ENCODE measurements at places on chromosomes 11 and 22.

GRCh38 chr11:106137061-106137460 is 59.6 kb downstream of the AASDHPPT start:
- no peak for DNase-seq

- no peak for DNase-seq
Measured at GRCh38 chr11:32566517-32566916, 17.1 kb upstream of the EIF3M start.

- DNase-seq, result no peak
Measured at GRCh38 chr11:81744336-81745116, 989.1 kb downstream of the FAM181B start.

GRCh38 chr11:95734009-95734572 is 55.5 kb downstream of the FAM76B start:
- DNase-seq, result no peak

DNA sequence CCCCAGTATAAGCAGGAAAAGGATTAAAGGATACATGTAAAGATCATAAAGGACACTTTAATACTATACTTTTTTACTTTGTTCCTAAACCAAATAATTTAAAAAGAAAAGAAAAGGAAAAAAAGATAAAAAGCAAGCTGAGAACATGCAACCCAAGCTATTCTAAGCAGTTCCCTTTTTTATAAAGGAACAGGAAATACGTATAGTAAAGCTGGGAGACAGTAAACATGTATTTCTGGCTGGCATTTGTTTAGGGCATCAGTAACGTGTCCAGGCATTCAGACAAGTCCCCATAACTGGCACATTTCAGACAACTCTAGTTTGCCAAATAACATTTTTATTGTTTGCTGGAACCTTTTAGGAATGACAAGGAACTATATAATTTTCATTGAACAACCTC is 24.9 kb downstream of the BCO2 start:
- DNase-seq, result no peak

GRCh38 chr11:45663486-45664375 is 1.7 kb downstream of the CHST1 start:
- no peak for DNase-seq

- DNase-seq, result no peak
Measured at GRCh38 chr11:74288911-74289310, 22.5 kb downstream of the P4HA3 start.

DNA sequence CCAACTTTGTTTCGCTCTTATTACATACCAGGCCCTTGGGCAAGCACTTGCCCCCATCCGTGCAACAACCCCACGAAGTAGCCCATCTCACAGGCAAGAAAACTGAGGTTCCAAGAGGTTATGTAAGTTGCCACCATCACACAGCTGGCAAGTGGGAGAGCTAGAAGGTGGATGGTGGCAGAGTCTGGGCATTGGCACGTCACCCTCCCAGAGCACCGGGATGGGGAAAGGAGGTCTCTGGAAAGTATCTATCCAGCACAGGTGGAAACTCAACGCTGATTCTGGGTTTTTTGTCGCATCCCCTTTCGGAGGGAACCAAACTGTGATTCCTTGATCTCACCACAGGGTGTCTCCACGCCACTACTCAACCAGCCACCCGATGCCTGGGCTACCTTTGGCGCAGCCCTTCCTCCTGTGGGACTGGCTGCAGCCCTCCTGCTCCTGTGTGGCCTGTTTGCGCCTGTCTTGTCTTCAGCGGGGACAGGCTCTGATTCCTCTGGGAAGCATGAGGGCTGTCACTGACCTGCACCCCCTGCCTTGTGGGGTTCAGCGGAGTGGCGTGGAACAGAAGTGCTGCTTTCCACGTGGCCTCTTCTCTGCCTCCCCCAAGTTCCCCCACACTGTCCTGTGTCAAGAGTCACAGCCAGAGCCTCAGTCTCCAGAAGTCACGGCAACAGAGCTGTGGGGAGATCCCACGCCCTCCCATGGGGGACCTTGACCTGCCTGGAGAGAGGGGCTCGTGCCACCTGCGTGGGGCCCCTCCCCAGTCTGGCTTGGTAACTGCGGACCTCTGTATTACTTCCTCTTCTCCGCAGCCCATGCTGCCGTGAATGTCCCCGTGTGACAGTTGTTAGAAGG is 34.4 kb upstream of the TRIM29 start:
- peak; percentile 33 for DNase-seq

DNA sequence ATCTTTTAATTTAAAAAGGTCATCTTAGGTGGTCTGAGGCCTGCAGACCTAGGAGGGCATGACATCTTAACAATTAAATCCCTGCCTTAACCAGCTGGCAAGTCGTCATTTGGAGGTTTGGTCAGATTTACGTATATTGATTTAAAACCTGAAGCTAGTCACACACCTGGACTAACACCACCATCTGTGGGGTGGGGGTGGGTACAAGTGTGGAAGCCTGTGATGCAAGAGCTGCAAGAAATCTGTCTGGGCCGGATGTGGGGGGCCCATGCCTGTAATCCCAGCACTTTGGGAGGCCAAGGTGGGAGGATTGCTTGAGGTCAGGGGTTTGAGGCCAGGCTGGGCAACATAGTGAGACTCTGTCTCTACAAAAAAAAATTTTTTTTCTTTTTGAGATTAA is 11.6 kb downstream of the CCDC87 start:
- no peak for DNase-seq

DNA sequence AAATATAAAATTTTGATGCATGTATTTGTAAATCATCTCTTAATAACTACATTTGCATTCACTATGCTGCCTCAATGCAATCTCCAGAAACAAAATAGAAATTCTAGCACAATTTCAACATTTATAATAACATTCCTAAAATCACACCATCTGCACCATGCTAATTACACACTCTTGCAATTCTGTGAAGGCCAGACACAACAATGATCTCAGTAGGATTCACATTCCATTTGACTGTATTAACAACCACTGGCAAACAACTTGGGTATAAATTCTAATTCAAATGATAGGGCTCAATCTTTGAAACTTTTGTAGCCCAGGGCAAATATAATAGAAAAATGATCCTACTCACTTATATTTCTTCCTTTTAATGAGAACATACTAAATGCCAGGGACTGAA is 25.9 kb downstream of the RAB6A start:
- no peak for DNase-seq

DNA sequence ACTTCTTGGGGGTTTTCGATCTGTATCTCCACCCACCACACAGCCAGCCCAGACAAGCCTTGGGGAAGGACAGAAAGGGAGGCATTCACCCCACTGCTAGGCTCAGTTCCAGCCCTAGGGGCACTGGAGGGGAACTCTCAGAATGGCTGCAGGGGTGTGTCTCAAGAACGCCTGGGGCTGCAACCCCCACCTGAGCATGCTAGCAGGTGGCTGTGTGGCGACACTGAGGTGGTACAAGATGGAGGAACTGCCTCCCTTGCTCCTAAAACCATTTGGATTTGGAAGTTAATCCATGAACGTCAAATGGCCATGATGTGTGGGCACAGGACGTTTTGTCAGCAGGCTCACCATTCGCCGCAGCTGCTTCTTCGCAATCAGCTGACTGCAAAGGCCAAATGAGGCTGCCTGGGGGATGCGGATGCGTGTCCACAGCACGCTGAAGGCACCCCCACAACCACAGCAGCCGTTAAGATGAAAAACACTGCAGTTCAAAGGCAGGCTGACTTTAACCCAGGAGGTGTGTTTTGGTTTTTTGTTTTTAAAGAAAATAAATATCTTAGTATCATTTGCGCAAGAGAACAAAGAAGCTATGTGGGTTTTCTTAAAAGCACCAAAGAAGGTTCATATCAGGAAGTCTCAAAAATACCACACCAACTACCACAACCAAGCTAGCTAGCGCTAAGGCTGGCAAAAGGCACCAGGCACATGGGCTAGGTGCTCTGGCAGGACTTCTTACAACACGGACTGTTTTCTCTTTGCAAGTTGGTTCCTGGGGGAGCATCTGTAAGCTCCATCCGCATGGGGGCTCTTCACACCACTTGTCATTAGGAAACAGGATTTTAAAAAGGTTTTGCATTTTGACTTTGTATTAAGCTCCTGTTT is 22.2 kb upstream of the NAP1L4 start:
- no peak for DNase-seq

- DNase-seq, result no peak
Measured at GRCh38 chr22:48098921-48099245, 1336.4 kb downstream of the TBC1D22A start.

Measured in NCI-H1930 (cell line).